Activated naive CD8-positive, alpha-beta T cell treated with anti-CD3 and anti-CD28 coated beads, Interleukin-2, amount 50 U/mL, for 16 hours (primary cell): ENCODE measurements at places on chromosomes 1 and 21.

DNA sequence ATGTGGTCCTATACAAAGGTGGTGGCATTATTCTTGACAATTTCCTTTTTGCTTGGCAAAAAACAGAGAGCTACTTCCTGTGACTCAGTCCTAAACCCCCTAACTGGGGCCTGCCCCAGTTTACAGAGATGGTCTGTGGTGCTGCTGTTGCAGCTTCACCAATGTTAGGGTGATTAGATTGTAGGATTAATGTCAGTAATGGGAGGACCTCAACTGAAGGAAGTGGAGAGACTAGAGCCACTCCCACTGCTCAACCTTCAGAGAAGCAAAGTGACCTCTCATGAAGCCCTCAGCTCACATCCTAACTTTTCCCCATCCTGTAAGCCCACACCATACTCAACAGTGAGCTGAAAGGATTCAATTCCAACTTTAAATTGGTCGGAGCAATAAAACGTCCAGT, 3.6 kb downstream of the S100A6 start:
- no peak for DNase-seq

DNA sequence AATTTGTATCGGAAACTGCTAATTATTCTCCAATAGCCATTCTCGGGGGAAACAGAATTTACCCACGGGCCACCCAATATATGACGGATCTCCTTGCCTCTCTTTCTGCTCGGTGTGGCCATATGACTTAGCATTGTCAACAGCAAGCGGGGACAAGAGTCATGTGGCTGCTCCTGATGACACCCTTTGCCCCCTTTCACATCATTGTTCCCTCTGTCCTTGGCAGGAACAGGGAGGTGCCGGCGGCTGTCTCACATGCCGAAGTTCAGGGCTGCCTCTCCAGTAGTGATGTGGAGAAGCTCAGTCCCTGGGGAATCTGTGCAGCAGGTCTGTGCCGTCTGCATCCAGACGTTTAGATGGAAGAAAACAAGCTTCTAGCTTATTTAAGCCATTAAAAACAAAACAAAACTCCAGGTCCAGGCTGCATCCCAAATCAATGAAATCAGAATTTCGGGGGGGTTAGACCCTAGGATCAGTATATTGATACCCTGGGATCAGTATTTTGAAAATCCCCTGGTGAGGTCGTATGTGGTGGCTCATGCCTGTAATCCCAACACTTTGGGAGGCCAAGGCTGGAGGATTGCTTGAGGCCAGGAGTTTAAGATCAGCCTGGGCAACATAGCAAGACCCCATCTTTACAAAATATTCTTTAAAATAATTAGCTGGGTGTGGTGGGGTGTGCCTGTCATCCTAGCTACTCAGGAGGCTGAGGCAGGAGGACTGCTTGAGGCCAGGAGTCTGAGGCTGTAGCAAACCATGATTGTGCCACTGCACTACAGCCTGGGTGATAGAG, 10.8 kb downstream of the MYOM3 start:
- no peak for DNase-seq

DNA sequence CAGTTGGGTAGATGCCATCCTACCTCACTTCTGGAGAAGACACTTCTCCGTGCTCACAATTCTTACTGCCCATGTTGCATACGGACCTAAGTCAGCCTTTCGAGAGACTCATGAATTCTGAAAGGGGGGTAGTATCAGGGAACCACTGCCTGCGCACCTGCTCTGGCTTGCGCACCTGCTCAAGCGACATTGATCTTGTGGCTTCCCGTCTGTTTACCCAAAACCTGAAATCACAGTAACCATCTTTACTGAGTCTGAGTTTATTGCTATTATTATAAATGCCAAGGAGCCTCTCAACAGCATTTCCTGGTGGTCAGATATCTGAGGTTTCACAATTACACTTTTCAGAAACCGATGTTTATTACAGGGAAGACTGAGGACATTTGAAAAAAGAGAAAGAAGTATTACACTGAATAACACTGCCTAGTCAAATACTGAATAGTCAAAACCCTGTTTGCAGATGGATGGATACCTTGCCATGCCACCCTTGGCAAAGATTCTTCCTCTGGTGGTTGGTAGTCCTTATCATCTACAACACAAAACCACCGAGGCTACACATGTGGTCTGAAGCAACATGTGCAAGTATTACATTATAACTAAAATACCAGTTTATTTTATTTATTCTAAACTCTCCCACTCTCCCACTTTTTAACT, 208.7 kb downstream of the SIPA1L2 start:
- DNase-seq = no peak

DNA sequence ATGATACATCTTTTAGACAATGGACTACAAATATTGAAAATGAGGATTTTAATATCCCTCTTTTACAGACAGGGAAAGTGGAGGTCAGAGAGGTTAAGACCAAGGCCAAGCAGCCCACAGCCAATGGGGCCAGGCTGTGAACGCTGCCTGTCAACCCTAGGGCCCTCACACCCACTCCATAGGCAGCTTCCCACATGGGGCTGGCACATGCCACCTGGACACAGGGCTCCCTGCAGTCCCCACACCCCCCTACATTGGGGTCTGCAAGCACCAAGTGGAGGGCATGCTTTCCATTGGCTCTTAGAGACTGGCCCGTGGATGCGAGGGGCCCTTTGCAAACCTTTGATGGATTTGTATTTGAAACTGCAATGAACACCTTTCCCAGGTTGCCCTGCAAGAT, 348.5 kb upstream of the VAMP3 start:
- DNase-seq = no peak

DNA sequence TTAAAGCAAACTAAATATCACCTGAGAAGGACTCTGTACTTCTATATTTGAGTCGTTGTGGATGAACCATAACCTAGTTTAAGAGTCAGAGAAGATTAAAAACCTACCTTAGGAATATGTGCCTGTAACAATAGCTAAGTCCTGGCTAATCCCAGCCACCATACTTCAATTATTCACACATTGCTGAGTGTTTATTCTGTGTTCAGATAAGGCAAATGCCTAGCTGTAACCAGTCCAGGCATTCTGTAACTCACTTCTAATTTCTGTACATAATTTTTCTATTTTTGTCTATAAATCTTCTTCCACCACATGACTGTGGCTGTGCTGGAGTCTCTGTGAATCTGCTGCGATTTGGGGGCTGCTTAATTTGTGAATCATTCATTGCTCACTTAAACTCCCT, 441.9 kb upstream of the ADAMTS5 start:
- DNase-seq = no peak

DNA sequence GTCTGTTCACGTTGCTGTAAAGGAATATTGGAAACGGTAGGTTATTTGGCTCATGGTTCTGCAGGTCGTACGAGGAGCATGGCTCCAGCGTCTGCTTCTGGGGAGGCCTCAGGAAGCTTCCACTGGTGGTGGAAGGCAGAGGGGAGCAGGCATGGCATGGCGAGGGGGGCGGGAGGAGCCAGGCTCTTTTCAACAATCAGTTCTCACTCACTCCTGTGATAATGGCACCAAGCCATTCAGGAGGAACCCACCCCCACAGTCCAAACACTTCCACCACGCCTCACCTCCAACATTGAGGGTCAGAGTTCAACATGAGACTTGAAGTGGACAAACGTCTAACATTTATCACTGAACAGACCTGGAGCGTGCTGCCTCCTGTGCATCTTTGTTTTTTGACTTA, 141.2 kb downstream of the PGBD5 start:
- DNase-seq = no peak

GRCh38 chr1:7346600-7347570, 424.2 kb upstream of the VAMP3 start:
- DNase-seq = no peak

- no peak for DNase-seq
Measured at GRCh38 chr1:45012639-45013278, 705 bp downstream of the UROD start.

DNA sequence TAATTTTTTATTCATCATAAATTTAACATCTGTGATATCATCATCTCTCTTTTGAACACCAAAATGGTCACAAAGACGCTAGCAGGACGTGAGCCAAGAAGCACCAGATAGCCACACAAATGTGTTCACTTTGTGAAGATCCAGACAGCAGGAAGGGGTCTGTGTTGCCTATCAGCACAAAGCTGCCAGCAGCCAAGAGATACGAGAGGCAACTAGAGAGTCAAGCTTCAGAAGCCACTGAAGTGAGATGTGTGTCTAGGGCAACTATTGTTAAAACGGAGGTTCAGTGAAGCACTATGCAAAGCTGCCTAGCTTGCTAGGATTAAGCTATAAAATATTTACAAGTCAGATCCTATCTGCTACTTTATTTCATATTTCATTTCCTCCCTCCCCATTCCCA, 45.3 kb downstream of the NDC1 start:
- DNase-seq = no peak

DNA sequence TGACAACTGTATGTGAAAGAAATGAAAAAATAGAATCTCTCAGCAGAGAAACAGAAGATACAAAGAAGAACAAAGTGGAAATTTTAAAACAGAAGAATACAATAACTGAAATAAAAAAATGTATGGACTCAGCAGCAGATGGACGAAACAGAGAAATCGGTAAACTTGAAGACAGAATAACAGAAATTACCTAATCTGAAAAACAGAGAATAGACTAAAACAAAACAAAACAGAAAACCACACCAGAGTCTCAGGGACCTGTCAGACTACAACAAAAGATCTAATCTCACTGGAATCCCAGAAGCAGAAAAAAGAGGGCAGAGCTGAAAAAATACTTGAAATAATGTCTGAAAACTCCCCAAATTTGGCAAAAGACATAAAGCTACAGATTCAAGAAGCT, 83.0 kb downstream of the ZSWIM5 start:
- DNase-seq = no peak

DNA sequence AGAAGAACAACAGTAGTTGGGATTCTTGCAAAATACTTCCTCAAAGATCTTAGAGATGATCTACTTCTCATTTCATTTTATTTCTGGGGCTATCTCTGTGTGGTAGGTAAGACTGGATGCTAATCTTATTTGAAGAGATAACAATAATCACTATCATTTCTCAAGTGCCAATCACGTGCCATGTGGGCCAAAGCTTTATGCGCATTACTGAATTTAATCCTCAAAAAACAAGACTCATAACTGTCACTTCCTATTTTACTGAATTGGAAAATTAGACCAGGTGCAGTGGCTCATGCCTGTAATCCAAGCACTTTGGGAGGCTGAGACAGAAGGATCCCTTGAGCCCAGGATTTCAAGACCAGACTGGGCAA, 121.7 kb downstream of the KCNN3 start:
- DNase-seq = no peak

GRCh38 chr1:184226100-184226487, 160.7 kb upstream of the C1orf21 start:
- no peak for DNase-seq

DNA sequence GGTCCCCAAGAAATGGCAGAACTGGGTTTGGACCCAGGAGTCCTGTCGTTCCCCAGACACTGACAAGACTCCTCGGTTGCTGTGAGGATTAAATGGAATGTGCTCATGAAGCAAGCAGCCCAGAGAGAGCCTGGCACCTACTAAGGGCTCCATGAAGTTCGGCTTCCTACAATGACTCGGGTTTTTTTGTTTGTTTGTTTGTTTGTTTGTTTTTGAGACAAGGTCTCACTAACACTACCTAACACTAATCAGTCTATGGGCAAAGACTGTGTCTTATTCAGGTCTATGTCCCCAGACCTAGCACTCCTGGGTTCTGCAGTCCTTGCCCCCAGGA, 3.4 kb upstream of the LACTBL1 start:
- no peak for DNase-seq

GRCh38 chr1:104648269-104648691, 898.6 kb downstream of the AMY1C start:
- DNase-seq = no peak

DNA sequence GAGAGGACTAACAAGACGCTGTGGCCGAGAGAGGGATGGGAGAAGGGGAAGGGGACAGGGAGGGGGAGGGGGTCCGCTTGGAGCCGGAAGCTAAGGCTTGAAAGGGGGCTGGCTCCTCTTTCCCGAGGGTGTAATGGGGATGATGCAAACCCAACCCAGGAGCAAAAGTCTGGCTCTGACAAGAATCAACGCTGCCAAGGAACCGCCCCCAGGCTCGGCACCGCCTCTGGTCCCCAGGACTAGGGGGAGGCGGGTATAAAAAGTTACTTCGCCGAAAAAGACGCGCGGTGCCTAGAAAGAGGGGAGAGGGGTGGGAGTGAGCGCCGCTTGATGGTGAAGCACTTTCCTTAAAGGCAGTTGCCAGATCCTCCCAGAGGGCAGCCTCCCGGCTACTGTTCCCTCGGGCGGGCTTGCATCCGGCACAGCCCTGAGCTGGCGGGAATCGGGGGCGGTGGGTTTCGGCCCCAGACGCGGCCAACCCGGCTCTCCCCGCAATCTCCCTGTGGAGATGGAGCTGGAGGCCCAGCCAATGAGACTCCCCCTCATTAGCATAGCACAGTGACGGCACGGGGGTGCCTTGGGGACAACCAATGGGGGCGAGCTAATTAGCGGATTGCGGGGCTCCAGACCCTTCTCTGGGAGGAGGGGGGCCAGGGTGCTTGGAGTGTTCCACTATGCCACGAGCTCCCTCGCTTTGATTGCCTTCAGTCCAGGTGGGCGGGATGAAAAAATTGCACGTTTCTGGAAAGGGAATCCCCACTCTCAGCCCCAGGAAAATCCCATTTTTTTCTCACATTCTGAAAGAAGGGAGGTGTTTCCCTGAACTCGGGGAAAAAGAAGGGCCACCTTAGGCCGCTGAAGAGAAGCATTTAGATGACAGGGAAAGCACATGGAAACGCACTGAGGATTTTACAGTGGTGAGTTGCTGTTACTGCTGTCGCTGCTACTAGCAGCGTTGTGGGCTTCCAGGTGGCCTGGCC, at the start of gene KCNT2:
TSS of gene KCNT2 (minus strand) at position 51 of the 980 bp plus-strand sequence. CDS start 131 bp downstream, outside the sequence.
- no peak for DNase-seq

DNA sequence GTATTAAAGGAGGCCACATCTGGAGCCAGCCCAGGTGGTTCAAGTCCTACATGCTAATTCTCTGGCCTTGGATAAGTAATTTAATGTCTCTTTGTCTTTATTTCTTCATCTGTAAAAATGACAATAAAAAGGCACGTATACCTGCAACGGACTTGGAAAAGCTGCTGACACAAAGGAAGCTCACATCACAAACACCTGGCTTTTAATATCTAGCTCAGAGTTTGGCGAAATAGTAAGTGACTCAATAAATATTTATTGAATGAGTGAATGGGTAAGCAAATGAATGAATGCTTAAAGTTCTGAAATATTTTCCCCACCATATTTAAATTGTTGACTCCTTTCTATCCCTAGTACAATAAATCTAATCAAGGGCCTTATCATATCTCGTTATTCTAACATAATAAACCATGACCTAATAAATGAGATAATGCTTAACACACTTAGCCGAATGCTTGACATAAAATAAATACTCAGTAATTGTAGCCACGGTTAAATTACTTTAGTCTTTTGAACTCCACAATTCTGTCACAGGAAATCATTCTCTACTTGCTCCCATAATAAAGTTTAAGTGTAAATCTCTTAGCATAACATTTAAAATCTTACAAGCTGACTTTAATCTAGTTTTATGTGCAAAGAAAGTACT, 74.7 kb upstream of the PALMD start:
- no peak for DNase-seq

- no peak for DNase-seq
Measured at GRCh38 chr1:30912913-30913652, 4.5 kb upstream of the SDC3 start.
